ENCODE measurements at places on chromosomes 7 and 10.

- peak; percentile 29 for DNase-seq
Measured at GRCh38 chr10:43255634-43256431, 11.0 kb downstream of the RASGEF1A start.

- DNase-seq = no peak
Measured at GRCh38 chr10:44593952-44594351, 209.1 kb upstream of the CXCL12 start.

DNA sequence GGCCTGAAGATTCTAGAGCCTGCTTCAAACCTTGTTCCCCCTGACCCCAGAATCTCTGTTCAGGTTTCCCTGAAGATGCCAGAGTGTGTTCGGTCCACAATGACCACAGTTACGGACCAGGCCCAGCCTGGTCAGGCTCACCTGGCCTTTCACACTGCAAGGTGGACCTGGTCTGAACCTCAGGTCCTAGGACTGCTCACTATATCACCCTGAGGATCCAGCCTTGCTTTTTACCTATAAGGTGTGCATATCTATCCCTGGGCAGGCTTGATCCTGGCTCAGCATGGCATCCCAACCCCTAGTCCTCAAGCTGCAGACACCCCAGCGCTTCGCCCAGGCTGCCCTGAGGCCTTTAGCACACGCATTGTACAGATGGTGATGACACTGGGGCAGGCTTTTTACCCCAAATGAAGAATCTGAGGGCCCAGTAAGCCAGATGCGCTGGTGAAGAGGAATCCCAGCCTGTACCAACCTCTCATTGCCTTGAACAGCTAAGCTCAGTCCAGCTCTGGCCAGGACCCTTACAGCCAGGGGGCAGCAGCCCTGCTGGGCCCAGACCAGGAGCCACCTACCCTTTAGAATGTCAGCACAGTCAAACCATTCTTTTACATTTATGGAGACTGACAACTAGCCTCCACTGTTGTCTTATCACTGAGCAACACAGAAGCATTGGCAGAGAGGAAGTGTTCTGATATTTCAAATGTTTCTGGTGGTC lies 28.0 kb downstream of the MAT1A start:
- DNase-seq = no peak

GRCh38 chr7:149772956-149773434 lies 393 bp downstream of the ZNF467 start:
- no peak for DNase-seq

DNA sequence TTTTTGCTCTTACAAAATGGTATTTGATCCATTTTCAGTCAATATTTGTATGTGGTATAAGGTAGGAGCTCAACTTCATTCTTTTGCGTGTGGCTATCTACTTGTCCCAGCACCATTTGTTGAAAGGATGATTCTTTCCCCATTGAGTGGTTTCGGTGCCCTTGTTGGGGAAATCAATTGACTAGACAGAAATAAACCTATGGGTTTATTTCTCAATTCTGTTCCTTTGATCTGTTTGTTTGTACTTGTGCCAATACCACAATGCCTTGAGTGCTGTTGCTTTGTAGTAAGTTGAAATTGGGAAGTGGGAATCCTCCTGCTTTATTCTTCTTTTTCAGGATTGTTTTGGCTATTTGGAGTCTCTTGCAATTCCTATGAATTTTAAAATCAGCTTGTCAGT lies 41.0 kb downstream of the SNX10 start:
- DNase-seq = no peak

All from tongue (tissue), 3 donors.